ENCODE measurements at places on chromosomes 1 and 21. TPM values are rescaled to one million over a fixed set of nuclear protein-coding genes. Genes with fewer than 3 reads are reported as not detected.

GRCh38 chr1:113451710-113452109 lies 61.4 kb downstream of the MAGI3 start:
- DNase-seq, result no peak

DNA sequence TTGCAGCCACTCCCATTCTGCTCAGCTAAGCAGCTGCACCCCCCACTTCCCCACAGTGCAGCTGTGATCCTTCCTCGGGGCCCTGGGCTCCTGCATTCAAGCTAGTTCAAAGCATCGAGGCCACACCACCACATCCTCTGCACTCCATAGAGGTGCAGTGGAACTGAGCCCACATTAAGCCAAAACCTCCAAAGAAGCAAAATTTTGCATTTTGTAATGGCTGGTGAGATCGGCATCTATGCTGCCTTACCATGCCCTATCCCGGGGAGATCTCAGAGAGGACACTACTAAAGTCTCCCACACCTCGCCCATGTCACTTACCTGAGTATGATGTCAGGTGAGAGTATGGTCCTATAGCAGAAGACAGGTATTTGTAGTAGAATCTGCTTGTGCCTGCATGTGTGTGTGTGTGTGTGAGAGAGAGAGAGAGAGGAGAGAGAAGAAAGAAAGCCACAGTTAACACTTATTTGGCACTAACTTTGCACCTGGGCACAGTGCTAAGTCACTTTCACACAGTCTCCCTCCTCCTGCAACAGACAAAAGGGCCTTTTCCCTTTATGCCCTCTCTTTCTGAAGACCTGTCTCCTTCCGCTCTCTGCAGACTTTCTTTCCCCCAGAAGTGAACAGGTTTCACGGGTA lies 89.8 kb downstream of the KIF14 start:
- DNase-seq, result no peak

GRCh38 chr1:212967801-212968200 lies 17.5 kb downstream of the VASH2 start:
- DNase-seq, result peak; percentile 35

DNA sequence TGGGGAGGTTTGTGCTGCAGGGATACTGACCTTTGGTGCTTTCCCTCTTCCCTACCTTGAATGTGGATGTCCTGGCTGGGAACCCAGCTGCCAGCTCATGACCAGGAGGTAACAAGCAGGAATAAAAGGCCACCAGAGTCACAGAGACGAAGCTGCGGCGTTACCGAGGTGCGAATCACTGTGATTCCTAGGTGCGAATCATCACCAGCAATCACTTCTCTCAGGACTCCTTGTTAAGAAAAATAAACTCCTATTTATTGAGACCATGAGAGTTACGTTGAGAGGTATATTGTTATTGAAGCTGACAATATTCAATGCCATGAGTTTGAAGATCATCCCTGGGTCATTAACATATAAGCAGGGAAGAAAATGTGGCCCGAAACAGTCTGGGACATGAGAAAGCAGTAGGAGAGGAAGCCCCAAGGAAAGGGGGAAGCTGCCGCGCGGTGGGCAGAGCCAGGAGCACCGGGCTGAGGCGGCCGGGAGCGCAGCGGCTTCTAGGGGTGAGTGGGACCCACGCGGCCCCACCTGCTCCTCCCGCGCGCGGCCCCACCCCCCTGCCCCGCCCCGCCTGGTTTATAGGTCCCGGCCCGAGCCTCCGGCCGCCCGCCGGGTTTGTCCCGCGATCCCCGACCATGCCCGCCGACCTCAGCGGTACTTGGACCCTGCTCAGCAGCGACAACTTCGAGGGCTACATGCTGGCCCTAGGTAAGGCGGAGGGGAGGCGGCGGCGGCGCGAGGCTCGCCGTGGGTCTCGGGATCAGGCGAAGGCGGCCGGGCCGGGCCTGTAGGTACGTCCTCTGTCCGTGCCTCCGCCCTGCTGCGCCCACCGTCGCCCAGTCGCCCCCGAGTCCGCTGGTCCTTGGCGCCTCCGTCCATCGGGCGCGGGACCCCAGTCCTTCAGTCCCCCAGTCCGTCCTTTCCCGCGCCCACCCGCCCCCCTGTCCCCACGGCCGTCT lies at the start of gene RBP7:
TSS of gene RBP7 (plus strand) at position 605 of the 959 bp plus-strand sequence. CDS start at position 636, 31 bp downstream.
- no peak for DNase-seq

DNA sequence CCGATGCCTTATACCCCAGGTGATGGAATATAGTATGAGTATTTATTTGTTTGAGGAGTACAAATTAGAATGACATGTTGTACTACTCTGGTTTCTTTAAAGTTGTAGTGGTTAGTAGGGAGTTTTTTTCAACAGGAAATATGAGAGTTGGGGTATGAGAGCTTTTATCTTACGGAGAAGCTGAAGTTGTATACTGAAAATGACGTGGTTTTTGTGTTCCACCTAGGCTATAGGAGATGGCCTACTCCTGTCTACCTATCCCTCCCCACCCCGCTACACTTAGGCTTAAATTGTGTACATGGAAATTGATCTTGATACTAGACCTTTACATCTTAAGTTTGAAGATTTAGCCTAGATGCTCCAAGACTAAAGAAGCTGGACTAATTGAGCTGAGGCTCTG lies 6.8 kb upstream of the HAX1 start:
- no peak for DNase-seq

DNA sequence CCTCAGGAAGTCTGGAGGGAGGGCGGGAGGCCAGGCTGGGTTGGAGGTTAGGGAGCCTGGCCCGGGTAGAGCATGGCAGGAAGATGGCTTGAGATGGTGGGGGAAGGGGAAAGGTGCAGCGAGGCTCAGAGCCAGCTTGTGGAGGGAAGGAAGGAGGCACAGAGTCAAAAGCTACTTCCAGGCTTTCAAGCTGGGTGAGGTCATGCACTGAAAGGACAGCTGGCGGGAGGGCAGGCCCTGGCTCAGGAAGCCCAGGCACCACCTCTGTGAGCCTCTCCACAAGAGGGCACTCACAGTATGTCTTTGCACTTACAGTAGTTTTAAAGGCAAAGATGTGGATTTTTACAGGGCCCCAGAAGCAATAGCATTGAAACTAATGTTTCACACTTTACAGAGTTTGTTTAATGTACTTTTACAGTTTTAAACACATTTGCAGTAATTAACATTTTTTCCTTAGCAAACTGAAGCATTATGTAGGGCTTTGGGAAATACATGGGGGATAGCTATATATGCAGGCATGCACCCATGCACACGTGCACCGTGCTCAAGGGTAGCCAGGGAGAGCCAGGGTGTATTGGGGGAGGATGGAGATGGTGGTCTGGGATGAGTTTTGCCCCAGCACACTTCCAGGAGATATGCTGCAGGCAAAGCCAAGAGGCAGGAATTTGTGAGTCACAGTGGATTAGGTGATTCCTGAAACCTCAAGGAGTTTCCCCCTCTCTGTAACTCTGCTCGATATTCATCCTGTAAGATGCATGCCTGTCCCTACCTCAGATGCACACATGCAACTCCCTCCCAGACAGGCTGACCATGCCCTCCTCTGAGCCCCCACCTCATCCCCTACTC lies 6.1 kb upstream of the ADAM15 start:
- DNase-seq, result peak; percentile 14

DNA sequence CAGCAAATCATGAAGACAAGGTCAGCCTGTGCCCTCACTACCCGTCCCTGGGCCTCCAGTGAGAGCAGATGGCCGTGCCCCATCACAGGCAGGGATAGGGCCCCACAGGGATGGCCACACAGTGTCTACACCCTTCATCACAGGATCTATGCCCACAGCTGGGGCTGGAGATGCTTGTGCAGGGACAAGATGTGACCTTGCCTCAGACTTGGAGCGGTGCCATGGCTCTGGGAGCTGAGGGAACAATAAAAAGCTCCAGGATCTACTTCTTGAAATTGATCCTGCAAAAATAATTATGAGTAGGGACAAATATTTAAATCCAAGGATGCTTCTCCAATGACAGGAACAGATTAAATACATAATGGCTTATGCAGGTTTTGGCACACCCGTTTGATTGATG lies 25.4 kb upstream of the TCEA3 start:
- DNase-seq, result no peak

- DNase-seq, result no peak
Measured at GRCh38 chr1:155250246-155250632, 5.0 kb downstream of the ENTREP3 start.

- DNase-seq, result peak; percentile 72
Measured at GRCh38 chr1:112715264-112716053, at the start of gene PPM1J. TSS of gene PPM1J (minus strand) at chr1:112715332. CDS start at chr1:112715301, 31 bp downstream.

- no peak for DNase-seq
Measured at GRCh38 chr1:221720545-221720944, 21.3 kb downstream of the DUSP10 start.

DNA sequence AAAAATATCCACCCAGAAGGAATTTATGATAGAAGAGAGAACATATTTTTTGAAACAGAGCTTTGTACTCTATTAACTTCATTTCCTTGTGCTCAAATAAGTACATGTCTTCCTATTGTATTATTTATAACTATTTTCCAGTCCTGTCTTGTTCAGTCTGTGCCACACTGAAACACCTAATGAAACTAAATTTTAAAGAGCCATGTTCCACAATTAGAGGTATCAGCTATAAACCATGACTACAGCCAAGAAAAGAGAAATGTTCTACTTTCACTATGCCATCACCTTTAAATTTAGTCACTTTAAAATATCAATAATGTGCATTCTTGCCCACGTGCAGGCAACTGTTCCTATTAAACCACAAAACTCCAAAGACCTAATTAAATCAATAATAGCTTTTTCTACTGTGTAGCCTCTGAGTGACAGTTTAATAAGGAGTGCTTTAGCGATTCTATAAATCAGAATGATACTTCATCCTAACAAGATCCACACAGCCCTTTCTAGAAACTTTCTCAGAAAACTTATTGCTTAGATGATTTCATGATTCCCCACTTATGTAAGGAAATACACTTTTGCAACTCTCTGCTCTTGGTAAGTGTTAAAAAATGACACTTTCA lies 404.9 kb upstream of the CHRM3 start:
- DNase-seq, result no peak

GRCh38 chr1:159088546-159089183 lies 12.1 kb upstream of the AIM2 start:
- DNase-seq, result no peak

DNA sequence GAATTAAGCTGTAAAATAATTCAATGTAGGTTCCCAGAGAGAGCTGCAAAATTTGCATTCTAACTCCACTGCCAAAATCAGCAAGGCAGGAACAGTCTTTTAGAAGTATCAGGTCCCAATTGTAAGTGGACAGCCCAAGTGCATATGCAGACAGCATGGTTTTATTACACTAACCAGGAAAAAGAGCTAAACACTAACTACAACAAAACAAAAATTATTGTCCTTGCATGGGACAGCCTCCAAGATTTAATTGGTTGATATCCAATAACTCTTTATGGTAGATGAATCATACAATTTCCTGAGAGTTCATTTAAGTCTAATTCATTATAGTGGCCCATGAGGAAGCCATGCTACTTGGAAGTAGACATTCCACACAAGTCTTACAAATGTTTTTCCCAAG lies 154.3 kb upstream of the ZNF648 start:
- peak; percentile 63 for DNase-seq

DNA sequence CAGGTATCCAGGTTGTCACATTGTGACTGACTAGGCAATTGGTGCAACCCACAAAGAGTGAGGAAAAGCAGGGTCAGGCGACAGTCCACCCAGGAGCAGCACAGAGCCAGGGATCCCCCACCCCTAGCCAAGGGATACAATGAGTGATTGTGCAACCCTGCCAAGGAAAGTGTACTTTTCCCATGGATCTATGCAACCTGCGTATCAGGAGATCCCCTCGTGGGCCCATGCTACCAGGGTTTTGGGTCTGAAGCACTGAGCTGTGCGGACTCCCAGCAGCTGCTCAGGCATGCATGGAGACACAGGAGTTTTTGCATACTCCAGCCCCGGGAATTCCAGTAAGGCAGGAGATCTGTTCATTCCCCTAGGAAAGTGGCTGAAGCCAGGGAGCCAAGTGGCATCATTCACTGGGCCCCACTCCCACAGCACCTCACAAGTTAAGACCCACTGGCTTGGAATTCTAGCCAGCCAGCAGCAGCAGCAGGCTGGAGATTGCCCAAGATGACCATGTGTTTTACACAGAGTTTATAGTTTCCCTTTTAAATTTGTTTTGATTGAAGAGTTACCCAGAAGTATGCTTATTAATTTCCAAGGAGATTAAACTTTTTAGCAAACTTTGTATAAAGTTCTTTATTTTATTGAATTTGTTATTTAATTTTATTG lies 136.0 kb downstream of the LTN1 start:
- DNase-seq, result no peak

DNA sequence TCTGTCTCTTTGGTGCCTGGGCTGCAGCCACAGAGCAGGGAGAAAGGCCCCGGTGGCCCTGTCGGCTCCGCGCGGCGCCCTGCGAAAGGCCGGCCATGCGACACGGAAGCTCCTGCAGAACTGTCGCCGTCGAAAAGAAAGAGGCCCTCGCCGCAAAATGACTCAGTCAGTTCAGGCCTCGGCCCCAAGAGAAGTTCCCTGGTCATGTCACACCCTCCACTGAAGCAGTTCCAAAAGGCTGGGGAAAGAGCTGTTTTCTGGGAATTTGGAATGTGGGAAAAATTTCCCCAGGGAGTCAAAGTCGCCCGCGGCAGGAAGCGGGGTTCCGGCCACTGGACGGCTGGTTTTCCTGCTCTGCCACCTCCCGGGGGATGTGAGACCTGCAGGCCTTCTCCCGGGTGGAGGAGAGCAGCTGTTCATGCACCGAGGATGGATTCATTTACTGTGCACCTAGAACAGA lies 115.8 kb upstream of the ZNF678 start:
- DNase-seq, result no peak

- DNase-seq, result no peak
Measured at GRCh38 chr1:229945795-229946194, 121.2 kb upstream of the GALNT2 start.

- DNase-seq, result peak; percentile 83
Measured at GRCh38 chr1:113904293-113904673, 316 bp downstream of the AP4B1 start.

GRCh38 chr1:15627343-15627988 lies 10.2 kb downstream of the DDI2 start:
- DNase-seq, result peak; percentile 20

The SNX7 gene
- total RNA-seq, result 32.5 TPM

The TTC22 gene
- 3.6 TPM for total RNA-seq

The SH2D1B gene
- total RNA-seq, result not detected

The GJA9 gene
- total RNA-seq, result not detected

The SERPINC1 gene
- not detected for total RNA-seq

The CFAP107 gene
- not detected for total RNA-seq

The C1orf226 gene
- total RNA-seq, result 1.5 TPM

The EXTL1 gene
- total RNA-seq, result 0.69 TPM

The PDC gene
- not detected for total RNA-seq

The LORICRIN gene
- total RNA-seq, result 39.6 TPM

The ZDHHC18 gene
- 6.5 TPM for total RNA-seq

The TFF3 gene
- 5.1 TPM for total RNA-seq

The CRYBG2 gene
- total RNA-seq, result 15.4 TPM

The SPRR2E gene
- total RNA-seq, result 16.7 TPM

The OR2T29 gene
- not detected for total RNA-seq

Measured in skin of body (tissue), 3 donors.